Stimulated activated CD4-positive, alpha-beta T cell treated with anti-CD3 and anti-CD28 coated beads, Interleukin-12 subunit alpha, Interleukin-12 subunit beta, amount 100 ng/mL, for 48 hours (primary cell): ENCODE measurements at places on chromosomes 1 and 21.

DNA sequence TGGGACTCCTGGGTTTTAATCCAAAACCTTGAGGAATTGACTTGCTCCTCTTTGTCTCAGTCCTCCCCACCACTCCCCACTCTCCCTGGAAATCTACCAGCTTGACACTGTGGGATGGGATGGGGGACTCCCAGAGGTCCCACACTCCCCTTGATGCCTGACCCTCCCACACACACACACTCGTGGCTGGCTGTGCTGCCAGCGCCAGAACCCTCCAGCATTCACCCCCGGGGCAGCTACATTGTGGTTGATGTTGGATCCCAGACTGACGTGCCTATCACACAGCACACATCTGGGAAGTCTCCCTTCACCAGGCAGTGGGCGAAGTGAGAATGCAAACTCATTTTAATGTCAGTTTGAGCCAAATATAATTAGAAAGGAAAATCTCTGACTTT lies 10.0 kb downstream of the KIRREL1 start:
- DNase-seq = no peak

GRCh38 chr1:241810769-241811405 lies 37.1 kb upstream of the EXO1 start:
- no peak for DNase-seq

GRCh38 chr21:17488620-17489019 lies 24.2 kb upstream of the CXADR start:
- no peak for DNase-seq

GRCh38 chr1:242178436-242178835 lies 179.5 kb upstream of the MAP1LC3C start:
- no peak for DNase-seq

DNA sequence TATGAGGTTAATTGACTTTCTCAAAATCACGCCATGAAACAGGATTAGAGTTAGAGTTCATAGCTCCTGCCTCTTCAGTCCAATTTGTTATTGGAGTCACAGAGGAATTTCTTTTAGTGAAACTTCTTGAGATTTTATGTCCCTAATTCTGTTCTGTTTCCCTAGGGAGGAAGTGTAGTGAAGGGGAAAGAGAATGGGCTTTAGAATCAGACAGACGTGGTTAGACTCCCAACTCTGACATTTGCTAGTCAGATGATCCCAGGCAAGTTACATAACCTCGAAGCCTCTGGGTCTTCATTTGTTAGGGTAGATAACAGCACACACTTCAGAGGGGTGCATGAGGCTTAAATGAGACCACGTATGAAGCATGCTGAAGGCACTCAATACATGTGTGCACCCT lies 83.9 kb downstream of the ASTN1 start:
- no peak for DNase-seq

- DNase-seq = no peak
Observed at GRCh38 chr1:23600283-23600682, 41.0 kb upstream of the ID3 start.

DNA sequence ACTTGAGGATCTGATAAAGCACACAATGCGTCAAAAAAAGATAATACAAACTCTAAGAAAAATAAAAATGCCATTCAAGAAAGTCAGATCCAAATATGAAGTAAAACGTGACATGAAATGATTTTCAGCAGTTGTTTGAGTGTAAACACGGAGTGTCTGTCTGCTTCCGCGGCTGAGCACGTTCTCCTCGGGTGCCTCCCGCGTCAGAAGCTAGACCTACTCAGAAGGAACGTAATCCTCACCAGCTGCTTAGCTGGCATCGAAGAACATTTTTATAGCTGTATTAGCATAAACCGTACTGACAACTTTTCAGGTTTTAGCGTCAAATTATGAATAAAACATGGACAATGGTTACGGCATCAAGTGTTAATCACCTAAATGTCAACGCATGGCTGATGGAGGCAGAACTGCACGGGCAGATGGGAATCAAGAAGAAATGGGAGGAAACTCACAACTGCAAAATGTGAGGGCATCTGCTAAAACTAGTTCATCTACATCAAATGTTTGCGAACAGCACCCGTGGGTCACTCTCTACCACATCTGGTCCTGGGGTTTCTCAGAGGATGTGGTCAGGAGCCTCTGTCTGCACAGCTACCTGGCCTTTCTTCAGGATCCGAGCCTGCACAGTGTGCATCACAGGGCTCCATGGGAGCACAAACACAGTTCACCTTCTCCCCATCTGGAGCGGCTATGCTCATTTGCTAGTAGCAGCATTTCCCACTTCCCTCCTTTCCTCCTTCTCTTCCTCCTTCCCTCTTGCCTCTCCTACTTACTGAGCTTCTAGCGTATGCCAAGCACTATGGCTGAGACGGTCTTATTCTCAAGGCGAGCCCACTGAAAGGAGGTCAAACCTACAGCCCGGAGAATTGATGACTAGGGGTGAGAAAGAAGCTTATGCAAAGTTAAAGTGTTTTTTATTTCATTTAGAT lies 40.0 kb downstream of the RCAN1 start:
- no peak for DNase-seq

DNA sequence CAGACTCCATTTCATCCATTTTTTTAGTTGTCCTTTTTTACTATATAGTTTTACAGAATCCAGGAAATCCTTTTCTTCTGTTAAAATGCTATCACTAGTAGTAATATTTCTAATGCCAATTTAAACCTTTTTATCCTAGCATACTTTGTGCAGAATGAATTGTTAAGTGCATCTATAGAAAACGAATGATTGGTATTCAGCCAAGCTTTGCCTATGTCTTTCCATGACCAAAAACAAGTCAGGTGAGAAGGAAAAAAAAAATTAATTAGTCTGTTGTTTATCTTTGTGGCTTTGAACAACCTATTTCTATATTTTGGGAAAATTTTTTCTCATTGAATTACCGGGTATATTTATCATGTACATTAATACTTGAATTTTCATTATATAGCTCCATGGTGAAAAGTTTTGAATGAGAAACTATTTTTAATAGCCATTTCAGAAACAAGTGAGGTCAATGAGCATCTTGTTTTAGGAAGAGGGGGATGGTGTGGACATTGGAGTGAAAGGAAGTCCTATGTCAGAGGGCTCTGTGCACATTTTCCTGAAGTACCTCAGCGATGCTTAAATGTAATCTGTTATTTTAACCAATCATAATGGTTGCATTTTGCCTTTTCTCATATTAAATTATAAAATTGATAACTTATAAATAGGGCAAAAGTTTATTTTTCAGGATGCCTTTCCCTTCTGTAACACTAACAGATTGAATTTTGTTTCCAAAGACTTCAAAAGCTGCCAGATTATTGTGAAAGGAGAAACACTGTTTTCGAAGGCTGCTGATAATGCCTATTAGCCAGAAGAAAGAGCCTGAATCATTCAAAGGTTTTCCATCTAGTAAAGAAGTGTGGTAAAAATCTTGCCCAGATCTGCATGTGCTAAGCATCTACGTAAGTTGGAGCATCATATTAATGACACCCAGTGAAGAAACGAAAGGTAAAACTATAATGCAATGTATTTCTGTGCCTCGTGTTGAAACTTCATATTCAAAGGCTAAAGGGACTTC lies 73.8 kb upstream of the S1PR1 start:
- no peak for DNase-seq

DNA sequence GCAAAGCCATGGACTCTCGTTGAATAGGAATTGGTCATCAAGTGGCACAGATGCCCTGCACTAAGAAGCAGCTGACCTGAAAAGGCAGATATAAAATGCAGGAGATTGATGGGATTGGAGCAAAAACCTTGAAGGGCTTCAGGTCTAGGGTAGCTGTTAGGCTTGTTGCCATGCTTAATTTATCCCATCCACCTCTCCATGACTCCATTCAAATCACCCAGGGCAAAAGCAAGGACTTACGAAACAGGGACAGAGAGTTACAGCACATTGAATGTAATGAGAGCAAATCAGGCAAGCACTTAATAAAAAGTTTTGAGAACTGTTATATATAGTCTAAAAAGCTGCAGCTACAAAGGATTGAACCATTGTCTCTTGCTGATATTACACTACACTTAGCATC lies 298.2 kb upstream of the ESRRG start:
- DNase-seq = no peak

DNA sequence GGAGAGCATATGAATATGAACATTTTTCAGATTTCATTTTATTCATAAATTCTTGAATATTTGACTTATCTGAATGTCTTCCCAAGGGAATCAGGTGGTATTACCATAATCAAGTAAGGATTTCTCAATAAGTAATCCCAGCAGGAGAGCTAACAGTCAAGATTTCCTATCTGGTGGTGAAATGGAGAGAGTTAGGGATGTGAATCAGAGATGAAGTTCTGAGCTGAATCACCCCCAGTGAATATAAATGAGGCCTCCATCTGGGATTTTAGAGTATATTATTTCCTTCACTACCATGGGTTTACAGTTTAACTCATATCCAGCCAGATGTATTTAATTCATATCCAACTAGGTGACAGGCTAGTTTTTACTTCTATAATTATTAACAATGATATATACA lies 61.5 kb upstream of the RGS2 start:
- DNase-seq = no peak

GRCh38 chr1:185467122-185467521 lies 150.1 kb upstream of the IVNS1ABP start:
- DNase-seq = no peak
